ENCODE measurements at places on chromosomes 12 and 14.

- H3K36me3 ChIP-seq = no peaks in the 10 kb centered on the region
- H3K27me3 ChIP-seq = no peaks in the 10 kb centered on the region
- H3K27ac ChIP-seq = peak overlapping the region; percentile 70
- DNase-seq = no peak
- no peak overlapping the region for H3K4me3 ChIP-seq
Measured at GRCh38 chr14:74593241-74593953, 18.6 kb downstream of the LTBP2 start.

- no peaks in the 10 kb centered on the region for H3K36me3 ChIP-seq
- peaks cover 33% of the 10 kb centered on the region for H3K27me3 ChIP-seq
- peak within 1 kb of the TSS; percentile 30 for H3K4me3 ChIP-seq
- peak within 1 kb of the TSS; percentile 32 for H3K27ac ChIP-seq
Measured at GRCh38 chr12:6383572-6384498, at the start of gene LTBR. TSS of gene LTBR (plus strand) at chr12:6384162. CDS start at chr12:6384359, 197 bp downstream.

GRCh38 chr12:93363841-93364297 is 13.9 kb upstream of the NUDT4 start:
- H3K4me1 ChIP-seq = peaks cover 42% of the 10 kb centered on the region
- no peaks in the 10 kb centered on the region for H3K27me3 ChIP-seq
- no peak overlapping the region for H3K27ac ChIP-seq
- no peaks in the 10 kb centered on the region for H3K36me3 ChIP-seq

- no peak overlapping the region for H3K27ac ChIP-seq
- no peaks in the 10 kb centered on the region for H3K36me3 ChIP-seq
- H3K27me3 ChIP-seq = no peaks in the 10 kb centered on the region
- no peak overlapping the region for H3K4me3 ChIP-seq
- no peaks in the 10 kb centered on the region for H3K4me1 ChIP-seq
Measured at GRCh38 chr14:84807673-84808072, 722.3 kb upstream of the FLRT2 start.

GRCh38 chr12:51521554-51522276 is 69.3 kb upstream of the SCN8A start:
- no peaks in the 10 kb centered on the region for H3K27me3 ChIP-seq
- no peak for DNase-seq
- H3K36me3 ChIP-seq = no peaks in the 10 kb centered on the region
- H3K4me1 ChIP-seq = peaks cover 5% of the 10 kb centered on the region

DNA sequence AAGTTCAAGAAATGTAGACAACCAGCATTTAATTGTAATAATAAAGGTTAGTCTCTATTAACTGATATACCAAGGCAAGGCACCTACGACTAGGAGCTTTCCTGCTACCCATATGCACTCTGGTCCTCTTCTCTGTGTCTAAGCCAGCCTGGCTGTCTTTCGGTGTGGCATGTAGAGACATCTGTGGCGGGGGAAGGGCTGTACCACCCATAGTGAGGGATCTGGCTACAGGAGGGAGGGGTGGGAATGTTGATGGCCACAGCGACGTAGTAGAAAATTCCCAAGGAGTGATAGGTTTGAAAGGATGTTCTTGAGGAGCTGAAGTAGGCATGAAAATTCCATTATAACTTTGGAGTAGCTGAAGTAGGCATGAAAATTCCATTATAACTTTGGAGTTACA is 344.2 kb downstream of the ATP23 start:
- no peaks in the 10 kb centered on the region for H3K4me1 ChIP-seq
- no peak overlapping the region for H3K4me3 ChIP-seq
- DNase-seq = no peak
- H3K36me3 ChIP-seq = no peaks in the 10 kb centered on the region

DNA sequence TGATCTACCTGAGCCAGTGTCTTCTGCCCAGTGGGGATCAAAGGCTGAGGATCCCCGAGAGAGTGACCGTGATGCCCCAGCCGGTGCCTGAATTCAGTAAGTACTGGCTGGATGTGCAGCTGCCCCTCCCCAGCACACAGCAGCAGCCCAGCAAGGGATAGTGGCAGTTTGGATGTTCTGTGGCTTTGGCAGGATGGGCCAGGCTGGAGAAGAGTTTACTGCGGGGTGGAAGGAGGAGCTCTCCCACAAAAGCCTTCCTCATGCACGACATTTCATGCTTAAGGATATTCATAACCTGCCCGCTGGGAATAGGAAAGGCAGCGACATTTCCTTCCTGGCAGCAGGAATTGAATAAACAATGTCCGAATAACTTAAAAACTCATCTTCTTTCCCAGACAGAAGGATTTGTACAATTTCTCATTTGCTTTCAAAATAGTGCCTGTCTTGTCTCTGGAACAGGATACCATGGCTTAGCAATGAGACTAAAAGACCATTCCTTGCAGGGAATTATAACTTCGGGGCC is 135.6 kb upstream of the PRMT8 start:
- no peaks in the 10 kb centered on the region for H3K4me1 ChIP-seq
- no peak overlapping the region for H3K27ac ChIP-seq
- no peaks in the 10 kb centered on the region for H3K27me3 ChIP-seq
- DNase-seq = no peak
- no peak overlapping the region for H3K4me3 ChIP-seq

GRCh38 chr12:117111386-117111785 is 12.2 kb upstream of the TESC start:
- H3K27me3 ChIP-seq = peaks cover 4% of the 10 kb centered on the region
- no peak overlapping the region for H3K4me3 ChIP-seq
- DNase-seq = no peak
- H3K4me1 ChIP-seq = peaks cover 24% of the 10 kb centered on the region

- H3K4me3 ChIP-seq = no peak overlapping the region
- no peak for DNase-seq
- no peaks in the 10 kb centered on the region for H3K27me3 ChIP-seq
- no peaks in the 10 kb centered on the region for H3K4me1 ChIP-seq
Measured at GRCh38 chr12:26205941-26206340, 10.6 kb downstream of the SSPN start.

GRCh38 chr14:66432334-66432733 is 53.8 kb upstream of the CCDC196 start:
- no peak overlapping the region for H3K4me3 ChIP-seq
- DNase-seq = no peak
- no peak overlapping the region for H3K27ac ChIP-seq
- H3K27me3 ChIP-seq = no peaks in the 10 kb centered on the region
- H3K4me1 ChIP-seq = no peaks in the 10 kb centered on the region

DNA sequence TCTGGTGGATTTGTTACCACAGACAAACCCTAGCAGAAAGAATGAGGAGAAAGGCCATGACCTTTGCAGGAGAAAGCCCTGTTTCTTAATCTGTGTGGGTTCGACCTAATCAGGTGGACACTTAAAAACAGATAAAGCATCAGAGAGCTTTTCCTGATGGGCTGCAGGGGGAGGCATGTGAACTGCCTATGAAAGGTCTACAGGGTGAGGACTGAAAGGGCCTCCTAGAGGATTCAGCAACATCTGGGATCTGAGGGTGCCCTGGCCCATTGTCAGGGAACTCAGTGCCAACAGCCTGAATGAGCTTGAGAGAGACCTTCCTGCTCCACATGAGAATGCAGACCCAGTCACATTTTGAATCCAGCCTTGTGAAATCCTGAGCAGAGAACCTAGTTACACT is 178.8 kb upstream of the DDHD1 start:
- H3K27ac ChIP-seq = no peak overlapping the region
- DNase-seq = no peak
- H3K4me3 ChIP-seq = no peak overlapping the region
- no peaks in the 10 kb centered on the region for H3K4me1 ChIP-seq
- no peaks in the 10 kb centered on the region for H3K27me3 ChIP-seq

- no peaks in the 10 kb centered on the region for H3K27me3 ChIP-seq
- H3K4me3 ChIP-seq = no peak overlapping the region
- H3K27ac ChIP-seq = no peak overlapping the region
- DNase-seq = no peak
Measured at GRCh38 chr14:32366256-32366879, 37.3 kb downstream of the AKAP6 start.

DNA sequence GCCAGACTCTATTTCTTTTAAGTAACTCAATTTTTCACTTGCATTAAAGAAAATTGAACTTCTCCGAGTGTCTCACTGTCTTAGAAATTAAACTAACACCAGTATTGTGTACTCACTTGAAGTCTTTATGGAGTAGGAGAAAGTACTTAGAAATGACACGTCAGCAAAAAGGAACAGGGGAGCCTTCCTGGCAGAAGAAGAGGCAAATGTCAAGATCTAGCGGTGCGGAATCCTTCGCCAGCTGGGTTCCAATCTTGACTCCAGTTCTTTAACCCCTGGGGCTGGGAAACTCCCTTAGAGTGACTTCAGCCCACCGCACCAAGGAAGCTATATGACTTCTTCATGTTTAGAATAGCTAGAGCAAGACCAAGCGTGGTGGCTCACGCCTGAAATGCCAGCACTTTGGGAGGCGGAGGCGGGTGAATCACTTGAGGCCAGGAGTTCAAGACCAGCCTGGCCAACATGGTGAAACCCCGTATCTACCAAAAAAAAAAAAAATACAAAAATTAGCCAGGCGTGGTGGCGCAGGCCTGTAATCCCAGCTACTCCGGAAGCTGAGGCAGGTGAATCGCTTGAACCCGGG is 34.4 kb downstream of the WBP11 start:
- H3K4me1 ChIP-seq = peaks cover 15% of the 10 kb centered on the region
- peaks cover 3% of the 10 kb centered on the region for H3K36me3 ChIP-seq
- H3K27ac ChIP-seq = peak overlapping the region; percentile 99
- peaks cover 4% of the 10 kb centered on the region for H3K27me3 ChIP-seq
- peak overlapping the region; percentile 71 for H3K4me3 ChIP-seq

GRCh38 chr14:44420226-44420625 is 86.9 kb downstream of the FSCB start:
- no peaks in the 10 kb centered on the region for H3K36me3 ChIP-seq
- no peak for DNase-seq
- H3K4me3 ChIP-seq = no peak overlapping the region
- H3K4me1 ChIP-seq = no peaks in the 10 kb centered on the region
- H3K27me3 ChIP-seq = no peaks in the 10 kb centered on the region
- H3K27ac ChIP-seq = no peak overlapping the region

- no peak for DNase-seq
- H3K4me3 ChIP-seq = no peak overlapping the region
- no peak overlapping the region for H3K27ac ChIP-seq
- H3K36me3 ChIP-seq = no peaks in the 10 kb centered on the region
Measured at GRCh38 chr12:60594035-60594711, 998.3 kb downstream of the SLC16A7 start.

DNA sequence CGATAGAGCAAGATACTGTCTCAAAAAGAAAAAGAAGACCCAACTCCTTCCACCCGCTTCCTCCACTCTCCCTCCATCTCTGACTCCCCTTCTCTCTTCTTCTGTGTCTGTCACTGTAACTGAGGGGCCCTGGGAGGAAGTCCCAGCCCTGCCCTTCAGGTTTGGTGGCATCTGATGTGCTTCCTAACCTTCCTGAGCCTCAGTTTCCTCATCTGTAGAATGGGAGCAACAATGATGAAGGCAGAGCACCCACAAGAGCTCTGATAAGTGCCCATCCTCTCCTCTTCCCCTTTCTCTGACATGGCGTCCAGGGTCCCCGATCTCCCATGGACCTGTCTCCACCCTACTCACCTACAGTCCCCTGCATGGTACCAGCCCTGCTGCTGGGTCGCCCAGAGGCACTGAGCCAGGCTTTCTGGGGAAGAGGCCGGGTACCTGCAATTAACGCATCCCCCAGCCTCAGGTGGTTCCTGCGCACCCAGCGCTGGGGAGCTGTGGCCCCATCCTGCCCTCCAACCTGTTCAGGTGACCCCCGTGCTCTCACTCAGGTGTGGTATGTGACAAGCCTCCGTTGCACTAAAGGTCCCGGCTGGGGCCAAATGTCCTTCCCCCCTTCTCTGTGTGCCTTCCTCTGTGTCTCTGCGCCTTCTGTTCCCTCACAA is 13.2 kb downstream of the FOXN4 start:
- H3K4me3 ChIP-seq = no peak overlapping the region
- peaks cover 36% of the 10 kb centered on the region for H3K27me3 ChIP-seq
- DNase-seq = no peak
- no peak overlapping the region for H3K27ac ChIP-seq

DNA sequence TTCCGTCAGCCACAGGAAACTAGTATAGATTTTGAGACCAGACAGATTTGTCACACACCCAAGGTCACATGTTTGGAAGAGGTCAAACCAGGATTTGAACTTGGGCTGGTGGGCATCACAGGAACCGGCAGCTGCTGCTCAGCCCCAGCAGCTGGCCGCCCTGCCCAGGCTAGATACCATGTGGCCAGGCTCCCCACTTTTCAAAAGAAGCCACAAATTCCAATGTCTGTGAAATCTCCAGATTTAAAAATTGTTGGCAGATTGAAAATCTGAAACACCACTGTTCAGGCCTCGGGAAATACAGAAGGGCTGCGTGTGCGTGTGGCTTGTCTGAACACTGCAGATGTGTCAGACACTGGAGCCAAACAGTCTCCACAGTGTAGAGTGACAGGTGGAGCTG is 30.4 kb downstream of the MMAB start:
- H3K4me1 ChIP-seq = no peaks in the 10 kb centered on the region
- no peak for DNase-seq
- H3K27me3 ChIP-seq = peaks cover 2% of the 10 kb centered on the region

DNA sequence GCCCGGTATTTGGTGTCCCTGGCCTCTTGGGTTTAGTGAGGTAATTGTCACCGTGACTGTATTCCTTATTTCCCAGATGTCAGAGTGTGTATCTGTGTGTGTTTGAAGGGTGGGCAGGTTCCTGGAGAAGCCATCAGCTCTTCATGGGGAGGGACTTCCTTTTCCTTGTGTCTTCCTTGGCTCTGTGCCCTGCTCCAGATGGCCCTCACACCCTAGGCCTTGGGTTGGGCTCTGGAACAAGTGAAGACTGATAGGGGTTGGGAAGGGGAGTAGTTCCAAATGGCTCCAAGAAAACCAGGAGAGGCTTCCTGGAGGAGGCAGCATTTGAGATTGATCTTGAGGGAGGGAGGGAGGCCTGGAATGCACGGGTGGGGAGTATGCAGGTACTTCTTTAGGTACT is 43.8 kb upstream of the PRIMA1 start:
- H3K4me1 ChIP-seq = no peaks in the 10 kb centered on the region
- H3K36me3 ChIP-seq = no peaks in the 10 kb centered on the region
- H3K27me3 ChIP-seq = no peaks in the 10 kb centered on the region
- H3K27ac ChIP-seq = no peak overlapping the region

GRCh38 chr14:106277503-106277902 is 751.1 kb downstream of the TMEM121 start:
- no peak overlapping the region for H3K27ac ChIP-seq
- no peak for DNase-seq
- no peaks in the 10 kb centered on the region for H3K36me3 ChIP-seq
- peaks cover 23% of the 10 kb centered on the region for H3K4me1 ChIP-seq

DNA sequence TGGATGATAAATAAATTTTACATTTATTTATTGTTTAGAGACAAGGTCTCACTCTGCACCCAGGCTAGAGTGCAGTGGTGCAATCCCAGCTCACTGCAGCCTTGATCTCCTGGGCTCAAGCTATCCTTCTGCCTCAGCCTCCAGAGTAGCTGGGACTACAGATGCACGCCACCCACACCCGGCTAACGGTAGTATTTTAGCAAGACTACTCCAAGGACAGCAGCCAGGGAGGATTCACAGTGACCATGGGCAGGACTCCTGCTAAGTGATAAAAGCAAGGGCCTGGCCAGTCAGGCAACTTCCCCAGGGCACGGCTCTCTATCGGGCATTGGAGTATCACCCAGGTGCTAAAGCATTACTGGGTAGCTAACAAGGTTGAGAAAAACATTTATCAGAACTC is 55.4 kb downstream of the ARL6IP4 start:
- peaks cover 91% of the 10 kb centered on the region for H3K4me1 ChIP-seq
- no peaks in the 10 kb centered on the region for H3K27me3 ChIP-seq
- no peak for DNase-seq
